ENCODE measurements at places on chromosomes 11 and 22.

- no peak for DNase-seq
Observed at GRCh38 chr11:127049486-127049885, 48.9 kb upstream of the KIRREL3 start.

- DNase-seq, result no peak
Observed at GRCh38 chr11:122178795-122179194, 62.8 kb upstream of the BLID start.

DNA sequence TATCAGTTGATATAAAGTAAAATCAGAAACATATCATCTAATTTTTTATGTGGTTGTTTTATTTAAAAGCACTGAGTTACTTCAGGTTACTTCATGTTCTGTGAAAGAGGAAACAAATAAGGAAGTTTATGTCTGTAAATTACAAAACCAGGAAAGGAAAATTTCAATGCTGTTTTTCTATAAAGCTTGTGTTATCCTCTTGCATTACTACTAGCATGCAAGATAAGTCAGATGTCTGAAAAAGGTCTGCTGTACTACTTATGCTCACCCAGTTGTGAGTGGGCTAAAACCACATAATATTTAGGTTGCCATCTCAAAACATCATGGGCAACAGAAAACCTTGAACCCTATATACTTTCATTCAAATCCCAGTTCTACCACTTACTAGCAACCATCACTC lies 121.5 kb downstream of the ATG16L2 start:
- no peak for DNase-seq

DNA sequence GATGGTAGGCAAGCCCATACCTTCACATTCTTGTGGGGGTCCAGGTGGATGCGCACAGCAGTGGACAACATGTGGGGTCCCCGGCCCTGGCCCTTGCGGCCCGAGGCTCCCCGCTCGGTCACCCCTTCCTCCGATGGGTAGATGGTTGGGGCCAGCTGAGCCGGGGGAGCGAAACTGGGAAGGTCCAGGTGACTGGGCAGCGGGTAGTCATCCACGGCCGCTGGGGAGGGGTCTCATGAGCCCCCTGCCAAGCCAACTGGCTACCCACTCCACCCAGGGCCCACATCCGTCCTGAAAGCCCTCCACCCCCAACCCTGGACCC lies 10.7 kb downstream of the ATG2A start:
- DNase-seq, result no peak

DNA sequence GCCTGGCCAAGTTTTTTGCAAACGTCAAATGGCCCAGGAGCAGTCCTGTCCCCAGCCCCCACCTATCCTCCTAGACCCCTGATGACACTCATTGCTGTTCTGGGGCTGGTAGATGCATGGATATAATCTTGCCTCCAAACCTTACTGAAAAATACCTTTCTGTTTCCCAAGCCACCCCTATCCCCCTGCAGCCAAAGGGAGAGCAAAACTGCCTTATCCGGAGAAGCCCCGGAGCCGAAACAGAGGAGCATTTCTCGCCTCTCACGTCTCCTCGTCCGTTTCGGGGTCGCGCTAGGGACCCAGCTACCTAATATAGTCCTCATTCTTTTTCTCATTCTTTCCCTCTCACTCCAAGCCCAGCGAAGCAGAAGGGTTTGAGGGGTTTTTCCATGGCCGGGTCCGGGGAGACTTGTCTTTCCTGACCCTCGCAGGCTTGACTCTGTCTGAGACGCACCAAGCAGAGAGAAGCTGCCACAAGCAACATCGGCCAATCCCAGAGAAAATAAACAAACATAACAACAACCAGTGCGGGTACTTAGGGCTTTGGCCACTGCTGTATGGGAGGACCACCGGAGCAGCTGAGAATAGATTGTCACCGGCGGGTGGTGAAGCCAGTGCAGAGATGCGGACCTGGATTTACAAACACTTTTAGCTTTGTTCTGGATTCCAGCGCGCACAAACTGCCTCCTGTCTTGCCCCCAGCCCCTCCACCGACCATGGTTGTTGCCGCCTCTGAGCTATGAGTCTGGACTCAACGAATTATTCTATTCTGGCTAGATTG lies 1.6 kb downstream of the BSX start:
- no peak for DNase-seq

GRCh38 chr11:122883646-122883979 lies 1.1 kb downstream of the JHY start:
- no peak for DNase-seq

- DNase-seq, result no peak
Observed at GRCh38 chr11:38448284-38448683, 1850.2 kb upstream of the RAG2 start.

- no peak for DNase-seq
Observed at GRCh38 chr11:10325277-10326011, 20.6 kb downstream of the ADM start.

DNA sequence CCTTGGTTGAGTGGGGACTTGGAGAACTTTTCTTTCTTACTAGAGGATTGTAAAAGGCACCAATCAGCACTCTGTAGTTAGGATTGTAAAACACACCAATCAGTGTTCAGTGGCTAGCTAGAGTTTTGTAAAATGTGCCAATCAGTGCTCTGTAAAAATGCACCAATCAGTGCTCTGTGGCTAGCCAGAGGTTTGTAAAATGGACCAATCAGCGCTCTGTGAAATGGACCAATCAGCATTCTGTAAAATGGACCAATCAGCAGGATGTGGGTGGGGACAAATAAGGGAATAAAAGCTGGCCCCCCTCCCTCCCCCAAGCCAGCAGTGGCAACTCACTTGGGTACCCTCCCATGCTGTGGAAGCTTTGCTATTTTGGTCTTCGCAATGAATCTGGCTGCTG lies 5.5 kb upstream of the DRG1 start:
- no peak for DNase-seq

DNA sequence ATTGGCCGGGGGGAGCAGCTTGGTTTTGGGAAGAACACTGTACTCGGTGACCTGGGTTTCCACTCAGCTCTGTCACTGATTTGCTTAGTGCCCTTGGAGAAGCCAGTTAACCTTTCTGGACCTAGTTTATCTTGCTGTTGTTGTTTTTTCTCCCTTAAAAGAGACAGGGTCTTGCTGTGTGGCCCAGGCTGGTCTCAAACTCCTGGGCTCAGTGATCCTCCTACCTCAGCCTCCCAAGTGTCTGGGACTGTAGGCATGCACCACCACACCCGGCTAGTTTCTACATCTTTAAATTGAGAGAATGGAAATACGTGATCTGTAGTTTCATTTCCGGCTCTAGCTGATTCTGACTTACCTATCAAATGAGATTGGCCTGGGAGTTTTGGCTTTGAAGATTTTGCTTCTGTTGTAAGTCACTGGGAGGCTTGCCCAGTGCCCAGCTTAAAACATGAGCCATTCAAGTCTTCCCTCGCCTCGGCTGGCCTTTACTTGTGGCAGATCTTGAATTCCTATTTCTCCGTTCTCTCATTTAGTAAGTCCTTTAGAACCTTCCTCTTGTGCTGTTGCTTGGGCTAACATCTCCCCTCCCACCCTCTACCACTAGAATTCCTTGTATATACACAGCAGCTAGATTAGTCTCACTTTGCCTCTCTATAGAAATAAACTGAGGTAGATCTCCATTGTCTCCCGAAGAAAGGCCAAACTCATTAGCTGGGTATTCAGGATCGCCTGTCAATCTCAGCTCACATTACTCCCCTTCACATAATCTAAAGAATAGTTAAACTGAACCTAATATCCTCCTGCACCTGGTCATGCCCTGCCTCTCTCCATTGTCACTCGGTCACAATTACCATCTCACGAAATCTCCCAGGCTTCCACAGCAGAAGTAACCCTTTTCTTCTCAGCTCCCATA lies 87.7 kb upstream of the SLC25A18 start:
- no peak for DNase-seq

DNA sequence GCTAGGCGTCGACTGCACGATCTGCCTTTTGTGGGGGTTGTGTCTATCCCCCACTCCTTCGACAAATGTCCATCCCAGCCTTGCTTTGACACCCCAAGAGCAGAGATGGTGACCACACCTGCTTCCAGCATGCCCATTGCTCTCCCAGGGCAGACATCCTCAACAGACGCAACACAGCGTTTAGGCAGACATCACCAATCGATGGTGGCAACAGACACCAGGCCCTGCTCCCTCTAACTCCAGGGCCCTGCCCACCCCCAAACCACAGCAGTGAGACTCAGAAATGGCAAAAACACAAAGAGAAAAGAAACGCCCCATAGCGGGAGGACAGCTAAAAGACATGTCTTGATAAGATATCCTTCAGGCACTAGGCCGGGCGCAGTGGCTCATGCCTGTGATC lies 150.9 kb downstream of the CRYBB2 start:
- DNase-seq, result no peak

- no peak for DNase-seq
Observed at GRCh38 chr11:102026959-102027358, 20.3 kb upstream of the CFAP300 start.

GRCh38 chr22:40400159-40400558 lies 29.8 kb downstream of the SGSM3 start:
- no peak for DNase-seq

- no peak for DNase-seq
Observed at GRCh38 chr22:42116848-42117424, 13.7 kb downstream of the CYP2D6 start.

Measured in NCI-H1417 (cell line).